Activated T-helper 1 cell treated with anti-CD3 and anti-CD28 coated beads, Interleukin-2, amount 50 U/mL, for 16 hours (primary cell): ENCODE measurements at places on chromosomes 13 and 19.

- no peak for DNase-seq
These were observed 1.8 kb upstream of the CKM start for GRCh38 chr19:45324349-45324907.

- DNase-seq: no peak
These were observed 31.8 kb downstream of the TPP2 start for GRCh38 chr13:102628559-102628958.

DNA sequence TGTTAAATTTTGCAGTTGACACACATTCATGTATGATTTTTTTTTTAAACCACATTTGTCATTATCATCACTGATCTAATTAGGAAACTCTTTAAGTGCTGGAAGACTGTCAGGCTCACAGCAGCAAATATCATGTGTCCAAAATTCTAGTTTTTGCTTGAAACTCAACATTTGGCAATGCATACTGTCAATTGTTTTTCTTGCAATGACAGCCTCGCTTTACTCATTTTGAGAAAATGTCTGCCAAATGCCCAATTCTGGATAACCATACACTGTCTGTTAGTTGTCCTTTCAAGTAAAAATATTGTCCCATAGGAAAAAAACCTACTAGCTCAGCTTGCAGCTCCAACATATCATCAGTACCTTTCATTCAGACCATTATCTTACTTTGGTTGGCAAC is 523.9 kb upstream of the ARGLU1 start:
- DNase-seq: no peak

GRCh38 chr19:31518216-31519020 is 169.2 kb upstream of the TSHZ3 start:
- DNase-seq: no peak

DNA sequence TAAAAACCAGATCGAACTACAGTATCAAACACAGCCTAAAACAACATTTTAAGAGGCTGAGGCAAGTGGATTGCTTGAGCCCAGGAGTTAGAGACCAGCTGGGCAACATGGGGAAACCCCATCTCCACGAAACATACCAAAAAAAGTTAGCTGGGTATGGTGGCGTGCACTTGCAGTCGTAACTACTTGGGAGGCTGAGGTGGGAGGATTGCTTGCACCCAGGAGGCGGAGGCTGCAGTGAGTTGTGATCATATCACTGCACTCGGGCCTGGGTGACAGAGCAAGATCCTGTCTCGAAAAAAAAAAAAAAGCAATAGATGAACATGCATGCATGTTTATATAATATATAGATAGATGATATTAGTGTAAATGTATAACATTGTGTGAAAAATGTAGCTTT is 5.2 kb upstream of the MRPS31 start:
- DNase-seq: no peak

DNA sequence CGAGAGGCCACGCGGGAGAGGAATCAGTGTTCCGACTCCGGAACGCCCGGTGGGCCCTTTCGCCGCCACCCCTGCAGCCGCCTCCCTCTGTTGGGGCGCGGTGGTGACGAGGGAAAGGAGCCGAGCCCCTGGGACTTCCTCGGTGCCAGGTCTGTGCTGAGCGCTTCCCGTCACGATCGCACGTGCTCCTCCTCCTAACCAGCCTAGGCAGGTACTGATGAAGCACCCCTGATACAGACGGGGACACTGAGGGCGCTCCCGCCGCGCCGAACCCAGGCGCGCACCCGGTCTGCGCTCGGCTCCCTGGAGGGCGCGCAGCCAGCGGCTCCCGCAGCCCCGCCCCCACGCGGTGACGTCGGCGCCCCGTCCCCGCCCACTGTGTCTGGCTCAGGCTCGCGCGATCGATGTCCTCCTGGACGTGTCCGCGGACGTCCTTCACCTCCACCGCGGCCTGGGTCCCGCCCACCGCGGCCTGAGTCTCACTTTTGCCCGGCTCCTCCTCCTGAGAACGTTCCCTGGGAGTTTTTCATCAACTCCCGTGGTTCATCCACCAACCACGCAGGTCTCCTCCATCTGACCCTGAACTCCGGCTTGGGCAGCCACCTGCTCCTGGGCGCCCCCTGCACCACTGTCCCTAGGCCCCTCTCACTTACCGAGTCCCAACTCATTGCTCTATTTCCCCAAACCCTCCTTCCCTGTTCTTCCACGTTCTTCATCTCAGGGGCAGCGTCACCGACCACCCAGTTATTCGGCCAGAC is 2.6 kb upstream of the KLK15 start:
- peak; percentile 37 for DNase-seq

DNA sequence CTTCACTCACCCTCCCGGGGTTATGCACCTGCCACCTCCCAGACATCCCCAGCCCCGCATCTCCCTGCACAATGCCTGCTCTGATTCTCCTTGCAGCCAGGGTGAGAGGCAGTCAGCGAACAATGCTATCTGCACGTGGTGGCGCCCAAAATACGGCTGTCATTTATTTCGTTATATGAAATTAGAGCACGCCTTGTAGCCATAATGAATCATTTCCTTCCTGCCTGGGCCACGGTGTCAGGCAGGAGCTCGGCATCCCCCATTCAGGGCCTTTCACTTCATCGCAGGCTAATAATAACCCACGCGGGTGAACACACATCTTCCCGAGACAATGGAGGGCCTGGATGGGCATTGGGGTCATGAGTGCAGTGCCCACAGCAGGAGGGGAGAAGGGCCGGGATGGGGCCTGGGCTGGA is 143.8 kb upstream of the ZNF507 start:
- no peak for DNase-seq

GRCh38 chr19:31118287-31118955 is 230.8 kb downstream of the TSHZ3 start:
- DNase-seq: no peak

DNA sequence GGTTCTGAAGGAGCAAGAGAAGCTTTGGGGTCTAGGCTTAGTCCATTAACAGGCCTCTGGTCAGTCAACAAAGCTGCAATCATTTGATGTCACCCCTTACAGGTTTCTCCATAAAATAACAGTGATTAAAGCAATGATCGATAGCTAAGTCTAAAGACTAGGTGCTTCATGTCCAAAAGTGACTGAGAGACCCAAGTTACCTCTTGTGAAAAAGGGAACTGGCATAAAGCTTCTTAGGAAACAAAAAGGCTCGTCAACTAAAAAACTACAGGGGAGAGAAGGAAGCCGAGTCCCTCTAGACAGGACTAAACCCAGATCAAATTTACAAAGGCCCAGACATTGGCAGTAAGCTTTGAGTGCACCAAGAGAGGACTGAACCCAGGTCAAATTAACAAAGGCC is 2.2 kb downstream of the DCUN1D2 start:
- no peak for DNase-seq

GRCh38 chr13:105442949-105443699 is 1092.3 kb downstream of the EFNB2 start:
- no peak for DNase-seq

DNA sequence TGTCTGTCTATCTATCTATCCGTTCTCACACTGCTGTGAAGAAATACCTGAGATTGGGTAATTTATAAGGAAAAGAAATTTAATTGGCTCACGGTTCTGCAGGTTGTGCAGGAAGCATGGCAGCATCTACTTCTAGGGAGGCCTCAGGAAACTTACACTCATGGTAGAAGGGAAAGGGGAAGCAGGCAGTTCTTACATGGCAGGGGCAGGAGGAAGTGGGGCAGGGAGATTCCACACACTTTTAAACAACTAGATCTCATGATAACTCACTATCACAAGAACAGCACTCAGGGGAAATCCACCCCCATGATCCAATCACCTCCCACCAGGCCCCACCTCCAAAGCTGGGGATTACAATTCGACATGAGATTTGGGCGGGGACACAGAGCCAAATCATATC is 105.3 kb downstream of the SLC10A2 start:
- DNase-seq: no peak

- DNase-seq: no peak
These were observed 123.9 kb upstream of the VSTM2B start for GRCh38 chr19:29401712-29402421.

GRCh38 chr19:54795758-54796157 is 7.7 kb upstream of the KIR2DL4 start:
- DNase-seq: no peak

DNA sequence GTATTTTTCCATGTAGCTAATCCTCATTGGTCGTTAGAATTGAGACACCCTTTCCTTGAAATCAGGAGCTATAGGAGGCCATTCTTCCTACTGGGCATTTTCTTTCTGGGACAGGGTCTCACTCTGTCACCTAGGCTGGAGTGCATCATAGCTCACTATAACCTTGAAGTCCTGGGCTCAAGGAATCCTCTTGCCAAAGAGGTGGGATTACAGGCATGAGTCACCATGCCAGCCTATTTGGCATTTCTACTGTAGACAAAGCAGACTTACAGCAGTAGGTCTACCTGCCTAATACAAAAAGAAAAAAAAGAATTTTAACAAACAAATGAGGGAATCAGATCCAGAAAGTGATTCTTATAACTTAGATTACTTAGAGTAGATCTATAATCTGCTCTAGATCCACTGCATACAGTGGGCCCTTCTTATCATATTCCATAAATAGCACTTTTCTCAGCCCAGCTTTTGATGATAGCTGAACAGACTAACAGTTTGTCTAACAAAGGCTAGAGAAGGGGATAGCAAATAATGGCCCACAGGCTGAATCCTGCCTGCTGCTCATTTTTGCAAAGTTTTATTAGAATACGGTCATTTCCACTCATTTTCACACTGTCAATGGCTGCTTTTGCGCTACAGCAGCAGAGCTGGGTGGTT is 36.7 kb upstream of the USPL1 start:
- no peak for DNase-seq
